ENCODE measurements at places on chromosomes 16 and 17. TPM values are rescaled to one million over a fixed set of nuclear protein-coding genes. Genes with fewer than 3 reads are reported as not detected.
A peak's percentile ranks its signal among the peaks of the same experiment; 100 is the strongest.

NOMO2 gene
- total RNA-seq = 98.8 TPM

- DNase-seq = no peak
These were observed 41.5 kb upstream of the SLC47A1 start for GRCh38 chr17:19492141-19492540.

DNA sequence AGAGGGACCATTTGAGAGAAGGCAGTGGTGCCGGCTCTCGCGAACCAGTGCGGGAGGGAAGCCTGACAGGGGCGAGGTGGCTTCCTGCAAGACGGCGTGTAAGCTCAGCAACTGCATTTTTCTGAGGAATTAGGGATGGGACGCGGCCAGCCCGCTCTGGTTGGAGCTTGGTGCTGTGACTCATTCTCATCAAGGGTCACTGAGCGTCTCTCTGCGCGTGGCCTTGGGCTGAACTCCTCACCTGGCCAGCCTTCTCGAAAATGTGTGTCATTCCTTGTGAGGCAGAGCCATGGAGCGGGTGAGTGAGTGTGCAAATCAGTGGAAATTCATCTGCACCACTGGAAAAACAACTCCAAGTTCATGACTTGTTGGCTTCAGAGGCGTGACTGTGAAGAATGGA is 52.8 kb downstream of the NTN1 start:
- no peak for DNase-seq

DNA sequence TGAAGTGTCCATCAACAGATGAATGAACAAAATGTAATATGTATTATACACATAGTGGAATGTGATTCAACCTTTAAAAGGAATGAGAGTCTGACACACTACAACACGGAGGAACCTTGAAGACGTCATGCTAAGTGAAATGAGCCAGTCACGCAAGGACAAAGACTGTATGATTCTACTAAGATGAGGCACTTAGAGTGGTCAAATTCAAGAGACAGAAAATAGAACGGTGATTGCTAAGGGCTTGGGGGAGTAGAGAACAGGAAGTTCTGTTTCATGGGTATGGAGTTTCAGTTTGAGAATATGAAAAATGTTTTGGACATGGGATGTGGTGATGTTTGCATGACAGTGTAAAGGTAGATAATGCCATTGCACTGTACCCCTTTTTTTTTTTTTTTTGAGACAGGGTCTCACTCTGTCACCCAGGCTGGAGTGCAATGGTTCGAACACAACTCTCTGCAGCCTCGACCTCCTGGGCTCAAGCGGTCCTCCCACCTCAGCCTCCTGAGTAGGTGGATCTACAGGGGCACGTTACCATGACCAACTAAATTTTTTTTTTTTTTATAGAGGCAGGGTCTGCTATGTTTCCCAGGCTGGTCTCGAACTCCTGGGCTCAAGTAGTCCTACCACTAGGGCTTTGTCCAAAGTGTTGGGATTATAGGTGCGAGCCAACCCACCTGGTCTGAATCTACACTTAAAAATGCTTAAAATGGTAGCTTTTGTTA is 2.9 kb upstream of the CCDC102A start:
- no peak for DNase-seq

DNA sequence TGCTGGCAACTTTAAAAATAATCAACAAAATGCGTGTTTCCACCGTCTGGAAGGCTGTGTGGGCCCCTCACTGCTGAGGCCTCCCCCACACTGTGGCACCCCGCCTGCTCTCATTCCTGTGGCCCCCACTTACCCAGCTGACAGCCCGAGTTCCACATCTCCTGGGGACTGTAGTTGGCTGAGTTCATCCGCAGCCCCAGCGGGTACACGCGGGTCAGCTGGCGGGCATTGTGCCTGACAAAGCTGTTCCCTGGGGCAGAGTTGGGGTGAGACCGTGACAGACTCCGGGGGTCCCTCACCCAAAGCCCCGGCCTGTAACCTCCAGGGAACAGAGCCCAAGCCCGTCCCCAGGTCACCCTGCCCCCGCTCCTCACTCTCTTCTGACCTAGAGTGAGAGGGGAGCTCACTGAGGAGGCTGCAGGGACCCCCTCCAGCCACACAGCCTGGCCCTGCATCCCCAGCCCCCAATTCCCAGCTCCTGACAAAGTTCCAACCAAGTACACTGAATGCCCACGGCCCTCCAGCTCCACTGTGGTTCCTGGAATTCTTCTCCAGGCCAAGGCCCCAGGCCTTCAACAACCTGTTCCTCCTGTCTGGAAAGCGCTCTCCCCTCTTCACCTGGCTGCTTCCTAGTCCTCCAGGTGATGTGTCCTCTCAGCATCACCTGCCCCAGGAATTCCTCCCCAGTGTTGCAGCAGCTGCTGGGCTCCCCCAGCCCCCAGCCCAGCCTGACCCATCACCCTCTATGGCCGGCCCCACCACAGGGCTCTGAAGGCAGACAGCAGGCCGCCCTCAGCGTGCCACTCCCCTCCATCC is 18.0 kb downstream of the PLCD3 start:
- no peak for DNase-seq

GRCh38 chr16:56729735-56730662 is at the start of gene NUP93:
NUP93 (plus strand) TSS chr16:56730129; CDS start chr16:56748248, 18,119 bp downstream.
- peak; percentile 63 for DNase-seq

- DNase-seq = no peak
These were observed 191.5 kb downstream of the FTO start for GRCh38 chr16:53895433-53895832.

GRCh38 chr17:65446838-65447526 is 114.5 kb downstream of the AXIN2 start:
- DNase-seq = no peak

- DNase-seq = peak; percentile 44
These were observed 45.6 kb upstream of the HOXB9 start for GRCh38 chr17:48671697-48672171.

- no peak for DNase-seq
These were observed 218.7 kb downstream of the RPTOR start for GRCh38 chr17:80763293-80763867.
